ENCODE measurements at places on chromosomes 7 and 10.

DNA sequence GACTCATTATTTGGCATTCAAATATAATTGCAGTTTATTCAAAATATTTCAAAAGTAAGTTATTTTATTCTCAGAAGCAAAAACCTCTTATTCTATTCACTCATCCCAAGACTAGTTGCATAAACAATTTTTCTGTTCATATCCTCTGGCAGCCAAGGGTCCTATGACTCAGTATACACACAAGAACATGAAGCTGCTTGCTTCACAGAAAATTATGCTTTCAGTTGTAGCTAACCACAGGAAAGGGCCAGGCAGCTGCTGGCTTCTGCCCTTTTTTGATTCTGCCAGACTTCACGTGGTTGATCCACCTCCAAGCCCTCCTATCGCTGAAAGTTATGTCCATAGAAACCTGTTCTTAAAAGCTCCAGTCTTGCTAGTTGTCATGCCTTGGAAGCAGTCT lies 108.8 kb downstream of the ABCA13 start:
- no peak for DNase-seq

DNA sequence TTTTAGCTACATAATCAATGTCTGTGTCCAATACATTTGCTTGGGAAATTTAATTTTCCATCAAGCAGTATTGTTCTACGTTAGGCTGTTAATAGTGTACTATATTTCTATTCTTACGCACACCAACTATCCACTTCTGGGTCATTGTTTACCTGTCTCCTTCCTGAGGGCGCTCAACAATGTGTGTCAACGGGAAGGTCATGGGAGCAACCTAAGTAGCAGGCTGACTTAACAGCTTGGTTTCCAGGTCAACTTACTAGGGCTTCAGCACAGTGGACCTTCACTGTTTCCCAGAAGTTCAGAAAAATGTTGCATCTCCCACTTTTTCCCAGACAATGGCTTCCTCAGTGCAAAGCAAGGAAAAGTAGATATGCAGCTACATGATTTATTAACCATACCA lies 13.7 kb downstream of the THSD7A start:
- DNase-seq, result no peak

DNA sequence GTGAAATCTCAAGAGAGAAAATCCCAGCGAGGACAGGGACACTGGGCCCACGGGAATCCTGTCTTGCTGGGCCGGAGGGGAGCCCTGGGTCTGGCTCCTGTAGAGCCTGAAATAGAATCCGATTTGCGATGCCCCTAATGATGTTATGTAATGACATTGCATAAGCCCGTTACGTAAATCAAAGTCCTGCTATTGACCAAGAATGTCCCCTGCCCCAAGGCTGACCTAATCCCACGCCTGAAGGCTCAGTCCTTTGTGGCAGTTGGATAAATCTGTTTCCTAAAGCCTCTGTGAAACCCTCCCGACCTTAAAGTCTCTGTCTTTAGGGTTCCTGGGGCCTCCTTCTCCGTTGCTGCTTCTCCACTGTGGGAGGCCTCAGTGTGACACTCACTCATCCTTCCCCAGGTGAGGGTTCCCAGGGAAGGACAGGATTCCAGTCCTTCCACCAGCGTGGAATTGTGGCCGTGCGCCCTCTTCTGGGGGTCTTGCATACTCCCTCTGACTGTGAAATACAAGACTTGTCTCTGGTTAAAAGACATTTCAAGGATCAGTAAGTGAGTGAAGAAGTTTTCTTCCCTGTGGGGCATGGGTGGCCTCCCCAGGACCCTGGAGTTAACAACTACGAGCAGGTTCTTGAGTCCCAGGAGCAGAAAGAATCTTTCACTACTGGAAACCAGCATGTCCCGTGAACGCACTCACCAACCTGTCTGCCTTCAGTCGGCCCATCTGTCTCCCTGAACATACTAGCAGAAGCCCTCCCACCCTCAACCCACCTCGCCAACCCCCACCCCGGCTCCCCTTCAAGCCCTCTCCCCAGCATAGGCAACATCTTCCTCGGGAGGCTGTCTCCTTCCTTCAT lies 19.8 kb downstream of the ZNF467 start:
- DNase-seq, result no peak

- DNase-seq, result no peak
These were observed 124.8 kb upstream of the PDLIM1 start for GRCh38 chr10:95415621-95416031.

DNA sequence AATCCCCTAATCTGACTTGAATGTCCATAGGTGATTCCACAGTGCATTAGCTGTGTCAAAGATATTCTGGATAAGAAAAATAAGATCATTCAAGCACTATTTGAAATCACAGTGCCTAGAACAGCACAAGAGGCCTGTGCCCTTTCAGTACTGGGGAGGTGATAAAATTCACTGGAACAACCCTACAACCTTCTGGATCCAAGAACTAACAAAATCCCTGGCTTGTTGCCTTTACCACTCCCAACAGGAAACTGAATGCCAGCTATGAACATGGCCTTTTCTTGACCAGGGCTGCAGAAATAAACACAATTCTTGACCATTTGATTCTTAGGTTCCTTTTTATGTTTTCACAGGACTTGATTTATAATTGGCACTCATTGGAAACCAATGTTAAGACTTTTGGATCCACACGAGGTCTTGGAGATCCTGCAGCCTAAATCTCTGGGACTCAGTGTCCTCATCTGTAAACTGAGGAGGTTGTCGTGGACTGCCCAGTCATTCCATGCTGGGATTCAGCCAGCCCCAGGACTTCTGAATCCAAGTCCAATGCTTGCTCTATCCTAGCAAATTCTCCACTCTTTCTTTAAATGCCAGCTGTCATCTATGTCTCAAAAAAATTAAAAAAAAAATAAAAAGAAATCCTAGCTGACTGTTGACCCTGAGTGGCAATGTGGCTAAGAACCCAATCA lies 624.7 kb downstream of the KCNMA1 start:
- DNase-seq, result no peak

- DNase-seq, result no peak
These were observed 25.7 kb downstream of the SNX8 start for GRCh38 chr7:2288503-2288902.

GRCh38 chr10:63553473-63553872 lies 32.3 kb downstream of the REEP3 start:
- no peak for DNase-seq

- DNase-seq, result no peak
These were observed 818.3 kb downstream of the MAGI2 start for GRCh38 chr7:78635026-78635793.

- DNase-seq, result no peak
These were observed 19.2 kb upstream of the MET start for GRCh38 chr7:116652793-116653192.

DNA sequence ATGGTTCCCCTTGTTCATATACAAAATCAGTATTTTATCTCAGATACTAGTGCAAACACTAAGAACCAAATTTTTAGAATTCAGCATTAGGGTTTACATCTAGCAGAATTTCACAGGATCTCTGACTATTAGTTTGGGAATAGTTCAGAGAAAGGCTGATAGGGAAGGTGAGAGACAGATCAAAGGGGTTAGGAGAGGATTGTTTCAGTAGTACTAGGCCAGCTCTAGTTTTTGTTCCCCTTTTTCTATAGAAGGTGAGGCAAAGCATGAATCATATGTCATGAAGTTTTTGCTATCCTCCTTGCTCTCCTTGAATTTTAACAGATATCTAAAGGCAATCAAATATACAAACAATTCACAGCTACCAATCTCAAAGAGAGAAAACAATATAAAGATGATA lies 26.1 kb upstream of the CTNNA3 start:
- DNase-seq, result no peak

- no peak for DNase-seq
These were observed 130.3 kb downstream of the GNAI1 start for GRCh38 chr7:80264769-80265495.

DNA sequence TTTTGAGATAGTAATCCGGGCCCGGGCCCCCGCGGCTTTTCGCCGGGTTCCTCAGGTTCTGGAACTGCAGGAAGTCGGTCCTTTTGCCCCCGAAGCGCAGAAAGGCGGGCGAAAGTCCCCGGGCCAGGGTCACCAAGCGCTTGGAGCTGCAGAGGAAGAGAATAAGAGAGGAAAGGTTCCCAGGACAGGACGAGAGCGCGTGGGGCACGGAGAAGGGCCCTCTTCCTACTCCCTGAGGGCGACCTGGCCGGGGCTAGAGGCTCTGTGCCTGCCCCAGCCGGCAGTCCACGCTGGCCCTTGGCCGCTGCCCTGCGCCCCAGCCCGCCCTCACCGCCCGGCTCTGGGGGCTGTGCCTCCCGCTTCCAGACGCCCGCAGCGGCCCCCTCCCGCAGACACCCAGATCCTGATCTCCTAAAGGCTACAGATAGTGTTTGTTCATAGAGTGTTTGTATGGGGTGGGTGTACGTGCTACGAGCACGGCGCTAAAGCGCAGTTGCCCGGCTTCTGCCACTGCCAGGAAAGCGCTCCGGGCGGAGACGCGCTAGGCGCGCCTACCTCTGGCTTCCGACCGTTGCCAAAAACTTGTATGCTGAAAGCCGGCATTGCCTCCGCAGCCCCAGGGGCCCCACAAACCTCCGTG lies 3.2 kb downstream of the HPSE2 start:
- no peak for DNase-seq

GRCh38 chr10:28837613-28838390 lies 160.5 kb downstream of the BAMBI start:
- DNase-seq, result no peak

GRCh38 chr7:148481971-148482626 lies 108.5 kb upstream of the C7orf33 start:
- DNase-seq, result no peak

DNA sequence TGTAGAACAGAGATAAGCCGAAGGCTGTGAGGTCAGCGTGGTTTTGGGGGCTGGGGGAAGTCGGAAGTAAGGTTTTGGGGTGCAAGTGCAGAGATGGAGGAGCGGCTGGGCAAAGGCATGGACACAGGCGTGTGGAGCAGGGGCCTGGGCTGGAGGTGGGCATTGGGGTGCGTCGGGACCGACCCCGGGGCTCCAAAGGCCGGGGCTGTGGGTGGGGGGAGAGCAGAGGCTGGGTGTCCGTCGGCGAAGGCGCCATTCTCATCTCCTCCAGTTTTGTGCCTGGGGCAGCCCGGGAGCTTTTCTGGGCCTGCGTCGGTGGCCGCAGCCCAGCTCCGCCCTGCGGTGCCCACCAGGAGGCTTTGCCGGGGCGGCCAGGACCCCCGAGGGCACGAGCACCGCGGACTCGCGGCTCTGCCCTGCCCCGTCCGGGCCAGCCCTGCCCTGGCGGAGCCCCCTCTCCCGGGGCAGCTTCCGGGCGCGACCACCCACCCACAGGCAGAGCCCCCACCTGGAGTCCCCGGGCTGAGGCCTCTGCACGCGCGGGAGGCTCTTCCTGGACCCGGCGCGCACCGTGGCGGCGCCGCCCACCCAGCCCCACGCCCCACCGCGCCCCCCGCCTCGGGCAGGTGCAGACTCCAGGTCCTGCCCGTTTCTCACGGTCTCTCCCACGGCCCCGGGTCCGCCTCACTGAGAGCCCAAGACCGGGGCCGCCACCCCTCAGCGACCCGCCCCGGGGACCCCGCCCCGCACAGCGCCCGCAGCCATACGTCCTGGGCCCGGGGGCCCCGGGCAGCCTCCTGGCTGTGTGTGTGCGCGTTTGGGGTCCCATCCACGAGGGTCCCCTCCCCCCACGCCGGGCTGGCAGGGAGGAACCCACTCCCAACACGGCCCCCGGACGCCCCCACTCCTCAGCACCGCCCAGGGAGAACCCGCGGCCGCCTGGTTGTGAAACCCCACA lies 7.7 kb upstream of the SCART1 start:
- DNase-seq, result no peak

DNA sequence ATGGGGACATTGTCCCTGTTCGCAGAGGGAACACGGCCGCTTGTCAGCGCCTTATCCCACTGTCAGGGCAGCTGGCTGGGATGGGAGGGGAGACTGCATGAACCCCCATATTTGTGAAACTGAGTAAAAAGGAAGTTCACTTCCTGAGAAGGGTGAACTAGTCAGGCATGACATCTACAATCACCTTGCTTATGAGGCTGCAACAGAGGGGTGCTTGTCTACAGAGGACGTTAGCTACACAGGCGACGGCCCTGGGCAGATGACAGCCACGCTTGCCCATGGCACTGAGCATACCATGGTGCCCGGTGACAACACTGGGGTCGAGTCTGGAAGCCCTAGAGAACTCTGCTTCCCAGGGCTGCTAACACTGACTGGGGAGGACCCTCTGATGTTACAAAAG lies 46.0 kb upstream of the KDM7A start:
- DNase-seq, result no peak

GRCh38 chr10:44716470-44717015 lies 194.6 kb upstream of the TMEM72 start:
- no peak for DNase-seq

- no peak for DNase-seq
These were observed 129.5 kb downstream of the PTPN20 start for GRCh38 chr10:47040681-47041080.

DNA sequence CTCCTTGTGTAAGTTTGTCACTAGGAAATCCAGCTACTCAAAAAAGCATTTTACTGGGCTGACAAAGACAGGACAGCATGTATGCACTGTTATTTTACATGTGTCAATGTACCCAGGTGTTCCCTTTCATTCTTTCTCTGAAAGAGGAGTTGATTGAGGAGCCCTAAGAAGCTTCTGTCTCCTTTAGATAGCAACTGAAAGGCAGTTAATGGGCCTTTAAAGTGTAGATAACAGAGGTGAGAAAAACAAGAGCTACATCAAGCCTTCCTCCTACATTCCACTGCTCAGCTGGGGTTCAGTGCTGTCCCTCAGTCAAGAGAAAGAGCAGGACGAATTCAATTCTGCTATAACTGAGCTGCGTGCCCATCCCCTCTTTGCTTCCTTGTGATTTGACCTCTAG lies 12.8 kb upstream of the WIPF3 start:
- no peak for DNase-seq

DNA sequence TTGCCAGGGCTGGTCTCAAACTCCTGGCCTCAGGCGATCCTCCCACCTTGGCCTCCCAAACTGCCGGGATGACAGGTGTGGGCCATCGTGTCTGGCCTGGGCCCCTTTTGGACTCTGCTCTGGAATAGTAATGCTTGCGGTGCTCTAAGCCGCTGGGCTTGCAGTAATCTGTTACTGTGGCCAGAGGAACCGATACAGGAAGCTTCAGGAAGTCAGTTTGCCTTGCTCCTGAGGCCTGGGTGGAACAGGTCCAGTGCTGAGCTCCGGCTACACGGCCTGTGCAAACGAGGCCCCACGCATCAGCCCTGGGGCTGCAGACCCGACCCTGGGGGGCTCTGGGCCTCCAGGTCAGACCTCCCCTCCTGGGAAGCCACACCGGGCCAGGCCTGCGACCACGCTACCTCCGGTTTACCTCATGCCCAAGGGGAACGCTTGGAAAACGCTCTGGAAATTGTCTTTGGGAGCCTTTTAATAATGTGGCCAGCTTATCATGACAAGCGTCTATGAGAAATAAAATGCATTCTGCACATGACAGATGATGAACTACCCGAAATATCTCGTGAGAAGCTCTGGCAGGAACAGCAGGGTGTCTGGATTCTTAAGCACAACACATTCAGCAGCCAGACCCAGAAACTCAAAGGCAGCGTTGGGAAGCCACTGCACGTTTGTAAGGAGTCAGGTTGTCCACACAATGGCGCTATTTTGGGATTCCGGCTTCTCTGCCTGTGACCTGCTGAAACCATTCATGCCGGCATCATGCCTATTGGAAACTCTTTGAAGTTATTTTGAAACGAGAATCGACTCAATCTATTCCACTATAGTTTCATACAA lies 10.1 kb upstream of the ADAP1 start:
- DNase-seq, result no peak
